ENCODE measurements at places on chromosomes 2 and 18. TPM values are rescaled to one million over a fixed set of nuclear protein-coding genes. Genes with fewer than 3 reads are reported as not detected.

The CHST10 gene
- total RNA-seq, result 5.7 TPM

The MAPK4 gene
- 13.5 TPM for total RNA-seq

The LPIN1 gene
- total RNA-seq, result 51.1 TPM

The IL36B gene
- not detected for total RNA-seq

The NXPH2 gene
- not detected for total RNA-seq

The SCN7A gene
- 9.6 TPM for total RNA-seq

The PDE11A gene
- total RNA-seq, result 2.8 TPM

The TM4SF20 gene
- total RNA-seq, result not detected

The WNT10A gene
- total RNA-seq, result 0.12 TPM

The CMPK2 gene
- 2.9 TPM for total RNA-seq

The ELOA2 gene
- not detected for total RNA-seq

The MEIS1 gene
- 61.8 TPM for total RNA-seq

The NEU2 gene
- total RNA-seq, result not detected

The EMILIN1 gene
- 210 TPM for total RNA-seq

The PMAIP1 gene
- 1.4 TPM for total RNA-seq

The GPR75 gene
- total RNA-seq, result 2.2 TPM

The CHRNG gene
- not detected for total RNA-seq
